Stimulated activated CD8-positive, alpha-beta memory T cell treated with anti-CD3 and anti-CD28 coated beads, Interleukin-2, amount 100 ng/mL, for 1 hour (primary cell): ENCODE measurements at places on chromosomes 1 and 21.

- DNase-seq, result no peak
Observed at GRCh38 chr1:241849345-241849695, 1.3 kb downstream of the EXO1 start.

DNA sequence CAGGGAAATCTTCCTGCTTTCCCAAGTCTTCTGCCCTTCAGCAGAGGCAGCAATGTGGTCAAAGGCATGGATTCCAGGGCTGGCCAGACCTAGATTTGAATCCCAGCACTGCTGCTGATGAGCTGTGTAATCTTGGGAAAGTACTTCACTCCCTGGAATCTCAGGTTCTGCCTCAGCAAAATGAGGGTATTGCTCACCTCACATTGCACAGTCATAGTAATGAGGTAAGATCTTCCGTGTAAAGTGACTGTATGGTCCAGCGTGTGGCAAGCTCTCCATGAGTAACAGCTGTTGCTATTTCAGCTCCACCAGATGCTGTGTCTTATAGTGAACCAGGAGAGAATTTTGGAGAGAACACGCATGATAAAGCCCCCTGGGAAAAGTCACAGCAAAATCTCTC, 56.1 kb upstream of the F3 start:
- no peak for DNase-seq

GRCh38 chr1:111733183-111733991, 5.8 kb downstream of the INKA2 start:
- no peak for DNase-seq

- DNase-seq, result no peak
Observed at GRCh38 chr1:228786361-228787129, 51.3 kb downstream of the RHOU start.

- no peak for DNase-seq
Observed at GRCh38 chr1:12356004-12356890, 126.4 kb downstream of the VPS13D start.

DNA sequence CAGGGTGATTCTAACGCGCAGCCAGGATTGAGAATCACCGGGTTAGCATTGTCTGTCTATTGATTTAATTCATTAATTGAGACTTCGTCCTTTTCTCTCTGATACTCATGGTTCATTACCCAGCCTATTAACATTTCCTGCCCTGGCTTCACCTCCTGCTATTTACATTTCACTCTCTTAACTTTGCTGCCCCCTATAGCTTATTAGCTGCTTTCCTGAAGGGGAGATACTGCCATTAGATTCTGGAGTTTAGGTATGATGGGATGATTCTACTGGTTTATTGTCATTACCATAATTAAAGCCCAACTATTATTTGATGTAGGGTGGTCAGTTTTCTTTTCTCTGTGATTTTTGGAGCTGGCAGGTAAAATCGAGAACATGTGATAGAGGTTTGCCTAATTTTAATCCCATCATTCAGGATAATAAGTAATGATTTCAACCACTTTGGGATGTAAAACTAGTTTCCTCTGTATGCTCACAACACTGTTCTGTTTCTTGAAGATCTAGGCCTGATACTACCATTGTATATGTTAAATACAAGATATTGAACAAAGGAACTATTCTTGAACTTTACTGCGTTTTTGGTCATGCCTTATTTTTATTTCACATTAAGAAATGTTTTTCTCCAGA, 6.4 kb downstream of the PPP2R5A start:
- no peak for DNase-seq
